ENCODE measurements at places on chromosomes 13 and 19.
A peak's percentile ranks its signal among the peaks of the same experiment; 100 is the strongest.

DNA sequence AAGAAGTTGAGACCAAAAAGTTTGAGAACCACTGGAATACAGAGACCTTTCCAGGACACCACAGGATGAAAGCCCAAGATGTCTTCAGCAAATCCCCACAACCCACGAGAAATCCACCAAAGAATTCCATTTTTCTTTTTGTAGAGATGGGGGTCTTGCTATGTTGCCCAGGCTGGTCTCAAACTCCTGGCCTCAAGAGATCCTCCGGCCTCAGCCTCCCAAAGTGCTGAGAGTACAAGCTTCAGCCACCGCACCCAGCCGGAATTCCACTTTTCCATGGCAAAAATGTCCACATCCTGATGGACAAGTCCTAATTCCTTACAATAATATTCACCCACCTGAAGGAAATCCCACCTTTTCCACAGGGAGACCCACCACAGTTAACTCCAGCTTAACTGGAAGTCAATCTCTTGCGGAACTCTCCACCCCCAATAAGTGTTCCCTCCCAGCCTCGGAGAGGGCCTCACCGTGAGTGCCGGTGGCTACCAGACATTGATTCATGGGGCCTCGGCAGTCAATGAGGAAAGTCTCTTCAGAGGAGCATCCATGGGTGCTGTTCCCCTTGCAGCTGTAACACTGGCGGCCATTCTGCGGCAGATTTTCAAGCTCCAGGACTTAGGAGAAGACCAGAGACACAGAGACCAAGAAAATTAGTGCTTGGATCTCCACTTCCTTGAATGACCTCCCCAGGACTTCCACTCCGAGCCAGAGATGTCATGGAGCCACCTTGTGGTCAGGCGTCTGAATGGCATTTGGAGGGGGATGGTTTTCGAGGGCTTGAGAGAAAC, 12.3 kb upstream of the CADM4 start:
- DNase-seq, result peak; percentile 38

DNA sequence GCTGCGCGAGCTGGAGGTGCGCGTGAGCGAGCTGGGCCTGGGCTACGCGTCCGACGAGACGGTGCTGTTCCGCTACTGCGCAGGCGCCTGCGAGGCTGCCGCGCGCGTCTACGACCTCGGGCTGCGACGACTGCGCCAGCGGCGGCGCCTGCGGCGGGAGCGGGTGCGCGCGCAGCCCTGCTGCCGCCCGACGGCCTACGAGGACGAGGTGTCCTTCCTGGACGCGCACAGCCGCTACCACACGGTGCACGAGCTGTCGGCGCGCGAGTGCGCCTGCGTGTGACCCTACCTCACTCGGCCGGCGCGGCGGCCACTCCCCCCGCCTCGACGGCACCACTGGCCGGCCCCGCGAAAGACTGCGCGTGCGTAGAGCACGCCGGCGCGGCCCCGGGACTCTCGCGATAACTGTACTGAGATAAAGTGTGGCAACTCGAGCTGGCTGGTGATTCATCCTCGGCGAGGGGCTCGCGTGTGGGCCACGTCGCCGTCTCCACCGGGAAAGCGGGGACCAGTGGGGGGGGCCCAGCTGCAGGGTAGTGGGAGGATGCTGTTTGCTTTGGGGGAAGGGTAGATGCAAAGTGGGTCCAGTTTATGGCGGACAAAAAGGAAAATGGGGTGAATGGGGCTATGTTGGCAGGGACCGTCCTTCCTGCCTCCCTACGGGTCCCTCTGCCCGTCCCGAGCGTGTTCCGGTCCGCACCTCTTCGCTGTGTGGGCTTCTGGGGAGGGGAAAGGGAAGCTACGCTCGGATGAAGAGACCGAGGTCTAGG, 11.4 kb downstream of the FUT6 start:
- peak; percentile 93 for DNase-seq

DNA sequence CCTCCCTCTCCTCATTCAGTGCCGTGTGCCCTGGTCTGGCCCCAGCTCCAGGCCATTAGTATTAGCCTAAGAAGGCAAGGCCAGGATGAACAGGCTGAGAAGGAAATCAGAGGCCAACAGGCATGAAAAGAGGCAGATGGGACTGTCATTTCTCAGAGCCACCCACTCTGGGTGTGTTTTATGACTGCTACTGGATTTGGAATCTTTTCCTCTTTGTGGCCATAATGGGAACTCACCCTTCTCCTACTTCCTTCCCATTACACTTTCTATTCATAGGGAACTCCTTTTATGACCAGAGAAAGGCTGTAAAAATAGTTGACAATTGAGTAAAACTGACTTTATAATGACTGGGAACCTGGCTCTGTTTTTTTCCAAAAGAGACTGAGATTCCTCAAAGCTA, 17.7 kb downstream of the CEACAM8 start:
- no peak for DNase-seq

GRCh38 chr13:109468123-109468522, 318.3 kb downstream of the IRS2 start:
- no peak for DNase-seq

GRCh38 chr13:65921933-65922332, 1308.2 kb downstream of the PCDH9 start:
- no peak for DNase-seq

- DNase-seq, result no peak
These were observed 3.3 kb downstream of the PPP5C start for GRCh38 chr19:46350029-46350757.

DNA sequence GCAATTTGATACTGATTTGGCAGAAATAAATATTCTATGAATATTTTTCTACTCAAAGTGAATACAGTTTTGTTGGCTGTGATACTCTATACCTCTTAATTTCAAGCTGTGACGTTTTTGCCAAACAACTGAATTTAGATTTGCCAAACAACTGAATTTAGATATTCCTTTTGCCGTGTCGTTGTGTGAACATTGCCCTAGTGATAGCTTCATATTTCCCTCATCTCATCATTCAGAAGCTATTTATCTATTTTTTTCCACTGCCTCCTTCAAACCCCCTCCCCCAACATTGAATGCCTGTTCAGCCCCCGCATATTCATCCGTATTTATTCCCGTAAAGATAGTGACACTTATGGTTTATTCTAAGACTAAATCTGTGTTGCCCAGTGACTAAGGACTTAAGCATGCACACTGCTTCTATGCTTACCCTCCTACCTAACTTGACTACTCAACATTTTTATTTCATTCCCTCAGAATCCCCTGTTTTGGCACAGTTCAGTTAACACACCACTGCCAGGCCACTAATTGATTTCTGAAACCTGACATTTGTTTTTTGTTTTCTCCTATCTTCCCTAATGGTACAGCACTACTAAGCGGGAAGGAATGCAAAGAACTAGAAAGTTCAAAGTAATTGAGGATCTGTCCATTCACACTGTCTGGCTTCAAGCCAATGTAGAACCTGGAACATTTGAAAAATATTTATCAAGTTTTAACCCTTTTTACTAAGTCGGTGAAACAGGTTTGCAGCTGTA, 2.8 kb upstream of the KLF5 start:
- DNase-seq, result no peak

DNA sequence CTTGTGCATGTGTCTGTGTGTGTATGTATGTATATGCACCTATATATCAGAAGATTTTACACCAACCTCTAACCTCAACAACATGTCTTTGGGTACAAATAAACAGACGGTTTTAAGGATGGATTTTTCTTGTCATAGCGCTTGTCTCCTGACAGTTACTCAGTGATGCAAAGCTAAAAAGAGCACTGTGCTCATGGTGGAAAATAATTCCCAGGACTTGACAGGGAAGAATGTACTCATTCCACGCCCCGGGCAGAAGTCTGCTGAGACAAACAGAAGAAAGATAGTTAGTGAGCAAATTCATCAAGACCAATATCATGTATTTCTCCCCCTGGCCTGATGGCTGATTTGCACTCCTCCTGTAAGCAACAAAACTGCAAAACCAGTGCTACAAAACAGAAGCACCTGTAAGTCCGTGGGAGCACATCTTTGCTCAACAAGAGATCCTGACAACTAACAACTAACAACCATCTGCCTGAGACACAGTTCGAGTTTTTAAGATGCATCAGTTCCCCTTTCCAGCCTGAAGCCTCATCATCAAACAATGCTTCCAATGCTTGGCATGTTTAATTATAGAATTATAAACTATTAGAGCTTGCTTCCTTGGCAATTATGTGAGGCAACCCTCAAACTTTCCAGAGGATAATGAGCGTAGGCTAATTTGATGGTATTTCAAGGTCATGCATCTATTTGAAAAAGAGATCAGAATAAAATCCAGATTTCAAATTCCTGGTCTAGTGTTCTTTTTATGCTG, 812.7 kb upstream of the MIR17HG start:
- no peak for DNase-seq

GRCh38 chr13:44240611-44241145, 132.9 kb upstream of the SERP2 start:
- DNase-seq, result no peak

GRCh38 chr19:55384131-55384919, at the start of gene TMEM238:
Gene TMEM238 (minus strand): TSS chr19:55384292. CDS start chr19:55384259, 33 bp downstream.
- DNase-seq, result peak; percentile 30

DNA sequence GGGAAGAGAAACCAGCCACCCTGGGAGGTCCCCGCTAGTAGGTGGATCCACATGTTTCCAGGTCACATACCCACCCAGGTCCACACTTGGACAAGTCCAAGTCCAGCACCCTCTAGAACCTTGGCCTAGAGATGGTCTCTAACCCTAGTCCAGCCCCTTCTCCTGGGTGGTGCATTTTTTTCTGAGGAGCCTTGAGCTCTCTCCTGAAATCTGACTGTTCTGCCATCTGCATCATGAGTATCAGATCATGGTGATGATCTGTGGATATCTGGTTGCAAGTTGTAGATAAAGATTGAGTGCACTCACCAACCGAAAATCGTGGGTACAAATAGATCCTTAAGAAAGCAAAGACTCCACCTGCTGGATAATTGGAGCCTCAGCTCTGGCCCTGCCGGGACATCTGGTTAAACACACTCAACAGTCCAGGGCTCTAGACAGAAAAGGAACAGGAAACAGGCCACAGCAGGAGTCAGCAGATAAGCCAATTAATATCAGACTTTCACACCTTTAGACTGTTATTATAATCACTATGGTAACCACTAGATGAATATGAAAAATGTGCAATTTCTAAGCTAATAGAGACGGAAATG, 41.1 kb downstream of the GPR12 start:
- no peak for DNase-seq

DNA sequence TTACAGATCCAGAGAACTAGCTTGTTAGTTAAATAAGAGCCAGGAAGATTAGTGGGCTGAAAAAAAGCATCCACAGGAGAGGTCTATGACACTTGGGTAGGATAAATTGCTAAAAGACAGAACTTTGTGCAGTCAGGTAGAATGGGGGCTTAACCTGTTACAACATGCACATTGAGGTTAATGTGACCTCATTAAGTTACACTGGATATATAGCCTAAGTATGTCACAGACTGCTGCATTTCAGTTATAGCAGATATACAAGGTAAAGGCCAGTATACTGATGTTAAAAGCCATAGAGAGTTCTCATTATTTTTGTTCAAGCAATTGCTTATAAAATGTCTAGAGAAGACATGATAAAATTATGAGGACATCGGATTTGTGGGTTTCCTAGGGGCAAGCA, 1179.9 kb upstream of the PCDH9 start:
- DNase-seq, result no peak

GRCh38 chr19:2653710-2654707, 48.5 kb downstream of the GNG7 start:
- no peak for DNase-seq

DNA sequence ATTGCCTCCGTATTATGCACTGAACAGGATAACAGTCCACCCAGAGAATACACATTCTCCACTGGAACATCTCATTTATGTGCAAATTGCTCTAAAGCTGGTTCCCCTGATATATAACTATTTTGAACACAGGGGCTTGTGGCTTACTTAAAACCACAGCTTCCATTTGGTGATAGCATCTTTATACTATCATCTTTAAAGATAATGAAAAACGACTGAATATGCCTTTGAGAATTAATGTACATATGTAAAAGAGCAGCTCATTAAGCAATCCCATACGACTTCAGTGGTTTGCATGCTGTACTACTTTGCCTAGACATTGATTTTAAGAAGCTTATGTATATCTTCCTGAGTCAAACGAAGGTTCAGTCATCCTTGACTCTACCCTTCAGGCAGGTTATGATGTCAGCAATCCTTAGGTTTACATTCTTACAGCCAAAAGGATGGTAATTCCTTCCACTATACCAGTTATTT, 40.8 kb downstream of the BRD4 start:
- DNase-seq, result no peak

GRCh38 chr13:80037505-80037888, 303.4 kb downstream of the SPRY2 start:
- no peak for DNase-seq

- no peak for DNase-seq
These were observed 117.0 kb downstream of the KCNRG start for GRCh38 chr13:50131920-50132903.

- no peak for DNase-seq
These were observed 27.4 kb downstream of the IRS2 start for GRCh38 chr13:109758937-109759480.

GRCh38 chr13:66853564-66853963, 376.6 kb downstream of the PCDH9 start:
- DNase-seq, result no peak

DNA sequence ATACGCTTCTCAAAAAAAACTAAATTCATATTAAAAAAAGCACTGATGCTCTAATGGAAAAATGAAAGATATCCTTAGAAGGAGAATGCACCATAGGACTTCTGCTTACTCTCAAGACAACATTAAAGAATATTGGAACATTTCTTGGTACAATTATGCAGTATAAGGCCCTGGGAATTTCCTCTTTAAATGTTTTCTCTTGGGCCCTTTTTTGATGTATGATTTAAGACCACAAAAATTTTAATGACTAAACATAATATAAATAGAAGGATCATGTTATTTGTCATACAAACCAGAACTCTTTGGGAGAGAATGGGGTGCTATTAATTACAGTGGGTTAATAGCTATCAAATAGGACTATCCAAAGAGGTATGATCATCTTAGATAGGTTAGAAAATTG, 403.7 kb downstream of the FGF14 start:
- no peak for DNase-seq

- no peak for DNase-seq
These were observed 39.5 kb downstream of the NOTCH3 start for GRCh38 chr19:15161028-15161984.

DNA sequence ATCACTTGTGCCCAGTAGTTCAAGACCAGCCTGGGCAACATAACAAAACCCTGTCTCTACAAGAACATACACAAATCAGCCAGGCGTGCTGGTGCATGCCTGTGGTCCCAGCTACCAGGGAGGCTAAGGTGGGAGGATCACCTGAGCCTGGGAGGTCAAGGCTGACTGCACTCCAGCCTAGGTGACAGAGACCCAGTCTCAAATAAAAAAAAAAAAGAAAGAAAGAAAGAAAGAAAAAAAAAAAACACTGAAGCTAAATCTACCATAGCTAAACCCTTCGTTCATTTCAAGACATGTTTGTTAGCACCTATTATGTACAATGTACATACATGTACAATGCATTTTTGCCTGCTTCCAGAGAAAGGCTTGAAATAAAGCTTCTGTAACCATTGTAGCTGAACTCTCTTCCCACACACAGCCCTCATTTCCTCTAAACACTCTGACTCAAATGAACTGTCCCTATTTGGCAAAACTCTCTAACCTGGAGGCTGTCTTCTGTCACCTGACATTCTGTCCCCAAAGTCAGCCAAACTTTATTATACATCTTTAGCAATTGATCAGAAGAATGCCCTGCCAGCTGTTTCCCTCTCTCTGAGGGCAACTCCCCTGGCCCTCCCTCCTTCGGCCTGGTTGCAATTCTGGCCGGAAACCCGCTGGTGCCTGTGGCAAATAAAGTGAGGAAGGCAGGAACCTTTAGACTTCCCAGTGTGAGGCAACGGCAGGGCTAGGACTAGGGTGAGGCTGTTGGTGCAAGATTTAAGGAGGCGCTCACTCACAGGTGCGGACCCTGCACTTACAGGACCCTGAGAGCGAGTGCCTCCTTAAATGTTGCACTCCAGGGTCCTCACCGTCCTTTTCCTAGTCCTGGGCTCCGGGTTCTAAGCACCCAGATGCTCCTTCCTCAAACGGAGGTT, 1.8 kb downstream of the ETHE1 start:
- DNase-seq, result peak; percentile 50
